ENCODE measurements at places on chromosomes 4 and X.

DNA sequence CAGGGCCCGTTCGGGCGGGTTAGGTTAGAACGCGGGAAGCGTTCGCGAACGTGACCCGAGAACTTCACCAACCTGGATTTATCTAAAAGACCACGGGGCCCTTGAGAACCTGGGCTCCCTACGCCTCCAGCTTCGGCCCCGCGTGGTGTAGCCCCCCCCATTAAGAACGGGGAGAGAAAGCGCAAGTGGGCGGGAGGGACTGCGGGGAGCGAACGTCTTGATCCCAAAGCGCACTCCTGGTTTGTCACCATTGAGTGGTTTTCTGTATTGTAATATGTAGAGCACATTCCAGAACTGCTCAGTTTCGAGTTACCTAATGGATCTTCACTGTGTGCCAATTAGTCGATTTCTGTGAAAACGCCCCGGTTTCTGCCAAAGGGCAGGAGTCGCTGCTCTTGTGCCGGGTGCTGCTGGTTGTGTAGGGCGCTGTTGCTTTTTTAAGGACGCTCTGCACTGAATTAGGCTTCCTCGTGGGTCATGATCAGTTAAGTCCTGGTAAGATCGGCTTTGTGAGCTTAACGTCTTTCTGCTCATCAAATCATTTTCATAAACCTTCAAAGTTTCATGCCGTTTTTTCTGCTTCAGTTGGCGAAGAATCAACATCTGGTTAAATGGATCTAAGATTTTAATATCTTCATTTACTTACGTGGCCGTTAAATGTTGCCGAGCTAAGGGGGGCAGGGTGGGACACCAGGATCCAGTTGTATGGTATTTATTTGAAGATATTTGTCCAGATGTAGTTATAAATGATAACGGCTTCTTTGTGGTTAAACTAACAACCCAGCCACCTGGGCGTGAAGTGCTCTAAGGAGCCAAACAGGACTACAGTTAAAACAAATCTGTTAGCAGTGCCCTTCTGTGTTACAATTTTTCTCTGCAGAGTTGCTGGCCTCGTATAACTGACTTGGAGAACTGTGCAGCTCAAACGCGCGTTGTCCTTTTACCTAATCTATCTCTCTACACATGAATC lies 809 bp downstream of the MND1 start:
- peak; percentile 82 for DNase-seq

DNA sequence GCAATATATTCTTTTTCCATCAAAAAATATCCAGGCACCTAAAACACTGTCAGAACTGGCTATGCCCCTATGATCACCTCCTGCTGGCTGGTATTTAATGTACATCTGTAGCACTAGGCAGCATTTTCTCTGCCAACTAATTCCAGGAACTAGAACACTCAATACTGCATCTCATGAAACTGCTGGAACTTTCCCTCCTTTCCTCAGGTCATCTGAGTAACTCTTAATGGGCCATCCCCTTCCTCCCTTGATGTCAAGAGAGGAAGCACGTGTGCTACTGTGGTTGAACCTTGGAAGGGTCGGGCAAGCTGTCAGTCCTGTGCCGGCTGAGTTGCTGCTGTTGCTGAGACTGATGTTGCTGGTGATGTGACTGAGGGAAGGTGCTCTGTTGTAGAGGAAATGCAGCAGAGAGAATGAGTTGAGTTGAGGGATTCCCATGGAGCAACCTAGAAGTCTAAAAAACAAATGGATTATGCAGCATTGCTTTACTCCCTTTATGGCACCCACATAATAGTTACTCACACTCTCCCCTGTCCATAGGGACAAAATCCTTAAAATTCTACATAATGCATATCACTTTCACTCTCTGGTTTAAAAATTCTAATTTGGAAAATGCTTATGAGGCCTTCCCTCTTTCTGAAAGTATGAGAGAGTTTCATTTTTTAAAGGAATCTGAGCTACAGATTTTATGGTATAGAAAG lies 39.5 kb downstream of the TMEM165 start:
- no peak for DNase-seq

DNA sequence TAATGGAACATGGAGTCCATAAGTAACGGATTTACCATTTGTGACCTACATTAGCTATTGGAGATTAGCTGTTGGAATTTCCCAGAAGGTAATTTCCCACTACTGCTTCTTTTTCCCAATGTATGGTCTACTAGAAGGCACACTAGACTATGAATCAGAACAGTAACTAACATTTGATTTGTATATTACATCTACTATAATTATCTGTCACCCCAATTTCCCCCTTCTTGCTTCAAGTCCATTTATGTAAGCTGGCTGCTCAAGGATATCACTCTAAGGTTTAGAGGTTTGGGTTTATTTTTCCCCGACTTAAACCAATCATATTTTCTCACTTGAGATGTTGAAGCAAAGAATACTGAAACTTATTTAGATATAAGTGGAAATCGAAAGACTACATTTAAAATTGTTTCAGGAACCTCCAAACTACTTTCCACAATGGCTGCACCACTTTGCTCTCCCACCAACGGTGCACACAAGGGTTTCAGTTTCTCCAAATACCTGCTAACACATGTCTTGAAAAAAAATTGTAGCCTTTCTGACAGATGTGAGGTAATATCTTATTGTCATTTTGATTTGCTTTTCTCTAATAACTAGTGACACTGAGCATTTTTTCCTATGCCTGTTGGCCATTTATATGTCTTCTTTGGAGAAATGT lies 33.3 kb upstream of the H2AZ1 start:
- no peak for DNase-seq

DNA sequence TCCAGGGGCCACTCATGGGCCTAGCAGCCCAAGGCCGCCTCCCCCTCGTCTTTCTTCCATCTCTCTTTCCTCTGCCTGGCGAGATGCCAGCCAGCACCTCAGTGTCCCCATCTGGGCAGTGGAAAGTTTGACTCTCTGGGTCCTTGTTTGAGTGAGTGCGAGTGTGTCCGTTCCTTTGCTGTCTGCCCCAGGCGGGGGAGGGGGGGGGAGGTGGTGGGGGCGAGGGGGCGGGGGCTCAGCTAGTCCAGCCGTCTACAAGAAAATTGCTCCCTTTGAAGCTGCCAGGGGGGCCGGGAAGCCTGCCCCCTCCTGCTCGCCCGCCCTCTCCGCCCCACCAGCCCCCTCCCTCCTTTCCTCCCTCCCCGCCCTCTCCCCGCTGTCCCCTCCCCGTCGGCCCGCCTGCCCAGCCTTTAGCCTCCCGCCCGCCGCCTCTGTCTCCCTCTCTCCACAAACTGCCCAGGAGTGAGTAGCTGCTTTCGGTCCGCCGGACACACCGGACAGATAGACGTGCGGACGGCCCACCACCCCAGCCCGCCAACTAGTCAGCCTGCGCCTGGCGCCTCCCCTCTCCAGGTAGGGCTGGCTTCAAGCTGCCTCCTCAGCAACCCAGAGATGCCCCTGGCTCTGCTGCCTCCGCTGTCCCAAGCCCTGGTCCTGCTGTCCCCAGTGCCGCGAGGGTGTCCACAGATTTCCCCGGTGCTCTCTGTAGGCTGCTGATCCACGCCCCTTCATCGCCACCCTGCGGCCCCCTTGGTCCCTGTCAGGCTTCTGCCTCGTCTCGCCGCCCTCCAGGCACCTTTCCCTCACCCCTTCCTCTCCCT lies at the start of gene BGN:
Gene BGN (plus strand): TSS at position 440 of the 821 bp plus-strand sequence. CDS start 9,652 bp downstream, outside the sequence.
- no peak for DNase-seq

DNA sequence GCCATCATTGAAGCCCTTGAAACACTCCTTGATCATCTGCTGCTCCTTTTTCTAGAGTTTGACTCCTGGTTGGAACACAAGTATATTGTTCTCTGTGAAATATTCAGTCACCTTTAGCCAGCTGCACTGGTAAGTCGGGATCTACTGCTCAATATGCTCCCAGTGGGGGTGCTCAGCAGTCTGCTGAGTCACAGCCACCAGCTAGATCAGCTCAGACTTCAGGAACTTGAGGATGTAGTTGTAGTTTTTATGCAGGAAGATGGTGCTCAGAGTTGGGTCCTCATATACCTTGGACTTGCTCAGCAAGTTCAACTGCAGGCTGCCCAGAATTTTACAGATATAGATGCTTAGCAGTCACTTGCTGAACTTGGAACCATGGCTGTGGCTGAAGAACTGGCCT lies 202.5 kb upstream of the RPL34 start:
- DNase-seq = peak; percentile 4

DNA sequence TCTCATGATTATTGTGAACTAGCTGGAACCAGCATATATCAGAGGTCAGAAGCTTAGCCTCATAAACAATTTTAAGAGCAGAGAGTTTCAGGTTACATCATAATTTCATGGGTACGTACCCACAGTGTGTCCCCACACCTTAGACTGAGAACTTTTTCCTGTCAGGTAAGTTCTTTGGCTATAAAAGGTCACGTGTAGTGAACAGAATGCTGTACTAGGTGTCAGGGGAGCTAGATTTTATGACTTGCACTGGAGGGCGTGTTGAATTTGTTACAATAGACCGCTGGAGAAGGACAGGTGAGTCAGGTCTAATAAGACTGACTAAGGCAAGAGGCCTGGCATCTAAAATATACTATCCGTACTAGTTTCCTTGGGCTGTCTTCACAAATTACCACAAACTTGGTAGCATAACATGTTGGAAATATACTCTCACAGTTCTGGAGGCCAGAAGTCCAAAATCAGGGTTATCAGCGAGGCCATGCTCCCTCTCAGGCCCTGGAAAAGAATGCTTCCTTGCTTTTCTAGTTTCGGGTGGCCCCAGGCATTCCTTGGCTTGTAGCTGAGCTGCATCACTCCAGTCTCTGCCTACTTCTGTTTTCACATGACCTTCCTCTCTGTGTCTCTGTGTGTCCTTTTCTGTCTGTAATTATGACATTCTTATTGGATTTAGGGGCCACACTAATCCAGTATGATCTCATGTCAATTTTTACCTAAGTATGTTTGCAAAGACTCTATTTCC lies 512.0 kb upstream of the NR3C2 start:
- no peak for DNase-seq

- no peak for DNase-seq
Measured at GRCh38 chr4:74481891-74482609, 37.1 kb downstream of the AREG start.

GRCh38 chr4:4787421-4787820 lies 72.0 kb upstream of the MSX1 start:
- DNase-seq = peak; percentile 64

DNA sequence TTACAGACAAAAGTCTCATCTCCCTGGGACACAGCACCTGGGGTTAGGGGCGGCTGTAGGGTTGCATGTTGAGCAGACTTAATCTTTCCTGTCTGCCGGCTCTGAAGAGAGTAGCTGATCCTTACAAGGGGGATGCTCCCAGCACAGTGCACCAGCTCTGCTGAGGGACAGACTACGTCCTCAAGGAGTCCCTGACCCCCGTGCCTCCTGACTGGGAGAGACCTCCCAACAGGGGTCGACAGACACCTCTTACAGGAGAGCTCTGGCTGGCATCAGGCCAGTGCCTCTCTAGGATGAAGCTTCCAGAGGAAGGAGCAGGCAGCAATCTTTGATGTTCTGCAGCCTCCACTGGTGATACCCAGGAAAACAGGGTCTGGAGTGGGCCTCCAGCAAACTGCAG lies 506.0 kb upstream of the FMR1 start:
- DNase-seq = no peak

- DNase-seq = no peak
Measured at GRCh38 chr4:111209706-111210105, 586.8 kb upstream of the PITX2 start.

GRCh38 chrX:154441984-154442707 lies 1.8 kb upstream of the FAM50A start:
- DNase-seq = no peak

- peak; percentile 50 for DNase-seq
Measured at GRCh38 chr4:174714393-174715211, 114.4 kb downstream of the GLRA3 start.

- DNase-seq = no peak
Measured at GRCh38 chrX:129116676-129117470, 406.4 kb downstream of the SMARCA1 start.

GRCh38 chr4:15525080-15525479 lies 55.4 kb downstream of the CC2D2A start:
- DNase-seq = no peak

DNA sequence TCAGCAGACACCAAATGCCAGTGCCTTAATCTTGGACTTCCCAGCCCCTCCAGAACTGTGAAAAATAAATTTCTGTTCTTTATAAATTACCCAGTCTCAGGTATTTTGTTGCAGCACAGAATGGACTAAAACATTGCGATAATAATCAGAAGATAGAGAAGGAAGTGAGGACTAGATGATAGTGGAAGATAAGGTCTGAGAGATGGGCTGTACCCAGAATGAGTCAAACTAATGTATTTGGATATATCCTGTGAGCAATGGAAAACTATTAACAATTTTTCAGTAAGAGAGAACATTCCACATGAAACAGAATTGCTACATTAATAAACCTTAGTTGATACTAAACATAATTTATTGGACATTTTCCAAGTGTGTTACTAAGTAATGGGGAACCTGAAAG lies 93.3 kb downstream of the FANCB start:
- DNase-seq = peak; percentile 2

- DNase-seq = no peak
Measured at GRCh38 chr4:94454405-94454804, 2.7 kb downstream of the PDLIM5 start.

GRCh38 chrX:122586831-122587230 lies 597.2 kb upstream of the GRIA3 start:
- no peak for DNase-seq

GRCh38 chr4:88138561-88138960 lies 19.9 kb downstream of the ABCG2 start:
- DNase-seq = no peak

GRCh38 chr4:123297836-123298235 lies 98.8 kb upstream of the SPRY1 start:
- no peak for DNase-seq

DNA sequence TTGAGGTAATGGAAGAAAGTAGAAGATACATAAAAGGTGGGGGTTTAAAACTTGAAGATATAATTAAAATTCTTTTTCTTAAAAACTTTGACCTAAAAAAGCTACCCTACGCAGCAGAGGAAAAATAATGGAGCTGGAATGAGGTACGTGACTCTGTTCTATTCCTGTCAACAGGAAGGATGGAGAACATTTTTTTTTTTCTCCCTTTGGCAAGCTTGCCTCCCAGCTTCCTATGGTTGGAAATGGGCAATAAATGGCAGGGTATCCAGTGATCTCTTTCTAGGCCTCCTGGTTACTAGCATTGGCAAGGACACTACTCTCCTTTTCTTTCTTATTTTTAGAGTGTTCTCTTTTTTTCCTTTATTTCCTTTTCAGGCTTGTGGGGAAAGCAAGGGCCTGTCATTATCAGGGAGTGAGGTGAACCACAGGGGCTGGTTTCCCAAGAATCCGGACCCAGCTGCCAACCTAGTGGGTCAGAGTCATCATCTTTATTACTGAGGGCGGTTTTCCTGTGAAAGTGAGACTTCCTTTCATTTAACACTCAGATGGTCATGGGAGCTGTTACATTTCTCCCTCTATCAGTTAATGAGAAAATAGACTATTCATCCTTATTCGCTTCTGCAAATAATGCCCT lies 224.6 kb downstream of the SPRY1 start:
- peak; percentile 84 for DNase-seq
